GM04503 (cell line): ENCODE measurements at places on chromosomes 7 and 10.
A peak's percentile ranks its signal among the peaks of the same experiment; 100 is the strongest.

DNA sequence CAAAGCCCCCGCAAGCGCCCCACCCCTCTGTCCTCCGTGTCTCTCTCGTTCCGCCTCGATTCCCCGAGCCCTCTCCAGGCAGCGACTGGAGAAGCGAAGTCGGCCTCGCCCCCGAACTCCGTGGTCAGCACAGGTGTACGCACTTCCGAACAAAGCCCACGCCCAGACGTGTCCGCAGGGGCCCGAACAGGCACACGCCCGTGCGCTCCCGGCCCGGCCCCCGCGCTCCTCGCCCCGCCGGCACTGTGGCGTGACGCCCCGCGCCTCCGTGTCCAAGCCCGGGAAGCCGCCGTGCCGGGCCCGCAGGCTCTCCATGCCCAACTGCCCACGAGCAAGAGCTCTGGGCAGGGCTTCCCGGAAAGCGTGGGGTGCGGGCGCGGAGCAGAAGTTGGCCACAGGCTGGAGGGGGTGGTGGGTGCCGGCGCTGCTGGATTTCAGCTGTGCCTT is 662 bp downstream of the NRCAM start:
- no peak for DNase-seq

DNA sequence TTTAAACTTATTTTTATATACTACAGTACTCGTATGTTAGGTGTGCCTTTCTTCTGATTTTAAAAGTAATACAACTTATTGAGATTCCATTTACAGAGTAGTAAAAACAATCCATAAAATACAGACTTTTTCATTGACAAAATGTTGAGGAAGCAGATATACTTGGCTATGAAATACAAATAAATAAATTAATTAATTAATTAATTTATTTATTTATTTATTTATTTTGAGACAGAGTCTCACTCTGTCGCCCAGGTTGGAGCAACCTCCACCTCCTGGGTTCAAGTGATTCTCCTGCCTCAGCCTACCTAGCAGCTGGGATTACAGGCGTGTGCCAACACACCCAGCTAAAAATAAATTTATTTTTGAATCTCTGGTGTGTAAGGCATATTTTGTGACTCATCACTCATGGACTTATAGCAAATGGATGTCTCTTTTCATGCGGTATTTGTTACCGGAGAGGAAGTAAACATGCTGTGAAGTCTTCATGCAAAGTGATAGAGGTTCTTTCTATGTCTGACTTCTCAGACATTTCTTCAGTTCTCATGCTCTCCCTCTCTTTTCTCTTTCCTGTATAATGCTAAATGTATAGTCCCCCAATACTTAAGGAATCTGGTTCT is 20.2 kb upstream of the SRPK2 start:
- DNase-seq, result no peak

DNA sequence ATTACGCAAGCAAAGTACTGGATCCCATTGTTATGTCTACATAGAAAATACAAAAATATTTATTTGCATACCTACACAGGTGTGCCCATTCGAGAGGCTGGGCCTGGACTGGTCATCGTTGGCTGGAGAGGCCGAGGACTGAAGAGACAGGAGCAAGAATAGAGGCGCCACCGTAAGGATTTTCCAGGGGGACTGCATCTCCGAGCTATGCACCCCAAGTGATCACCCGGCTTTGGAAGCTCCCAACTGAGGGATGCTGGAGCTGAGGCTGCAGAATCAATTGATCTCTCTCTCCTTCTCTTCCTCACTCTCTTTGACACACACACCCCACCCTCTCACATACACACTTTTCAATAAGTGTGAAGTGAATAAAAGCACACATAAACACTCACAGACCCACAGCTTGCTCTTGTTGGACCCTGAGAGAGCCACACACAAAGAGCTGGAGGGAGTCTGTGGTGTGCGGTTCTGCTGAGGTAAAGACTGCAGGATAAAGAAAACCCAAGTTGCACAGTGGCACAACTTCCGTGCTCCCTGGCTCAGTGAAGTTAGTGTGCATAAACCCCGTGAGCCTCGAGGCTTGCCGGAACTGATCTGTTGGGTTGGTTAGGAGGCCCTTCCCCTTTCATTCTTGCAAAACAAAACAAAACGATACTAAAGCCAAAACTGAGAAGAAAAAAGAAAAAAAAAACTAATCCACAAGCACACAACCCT is at the start of gene AOAH:
Gene AOAH, minus strand, starts transcription at position 544 of the 714 bp plus-strand sequence. Its CDS starts 346 bp downstream, at position 198.
- DNase-seq, result no peak

GRCh38 chr7:33973231-33974015 is 68.1 kb downstream of the BMPER start:
- no peak for DNase-seq

- no peak for DNase-seq
These were observed 3.1 kb upstream of the TMEM26 start for GRCh38 chr10:61456095-61456789.

DNA sequence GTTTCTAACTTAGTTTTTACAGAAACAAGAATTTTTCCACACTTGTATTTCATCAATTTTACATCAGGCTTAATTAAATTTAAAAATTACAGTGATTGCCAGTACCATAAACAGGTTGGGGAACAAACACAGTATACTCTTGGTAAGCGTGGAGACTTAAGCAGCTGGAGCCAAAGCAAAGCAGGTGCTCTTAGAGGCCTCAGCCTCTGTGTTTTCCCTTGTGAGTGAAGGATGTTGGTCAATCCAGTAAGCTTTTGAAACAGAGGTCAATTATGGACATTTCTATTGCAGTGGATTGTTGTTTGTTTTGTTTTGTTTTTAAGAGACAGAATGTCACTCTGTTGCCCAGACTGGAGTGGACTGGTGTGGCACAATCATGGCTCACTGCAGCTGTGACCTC is 100.6 kb upstream of the CELF2 start:
- no peak for DNase-seq

GRCh38 chr7:130982160-130982638 is 248.2 kb upstream of the KLF14 start:
- DNase-seq, result no peak

DNA sequence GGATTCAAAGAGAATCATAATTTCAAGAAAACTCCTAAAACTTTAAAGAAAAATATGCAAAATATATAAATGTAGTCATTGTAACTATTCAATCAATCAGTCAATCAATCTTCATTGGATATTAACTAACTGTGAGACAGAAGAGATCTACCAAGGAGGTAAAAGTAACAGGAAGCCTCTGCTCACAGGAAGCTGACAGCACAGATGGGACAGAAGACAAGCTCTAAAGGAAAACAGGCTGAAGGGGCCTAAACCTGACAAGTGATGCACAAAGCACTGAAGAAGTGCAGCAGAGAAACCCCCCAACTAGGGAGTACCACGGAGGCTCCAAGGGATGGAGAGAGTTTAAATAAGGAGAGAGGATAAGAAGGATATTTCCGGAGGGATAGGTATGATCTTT is 173.0 kb downstream of the SKAP2 start:
- DNase-seq, result no peak

GRCh38 chr7:25885057-25885576 is 266.9 kb upstream of the NFE2L3 start:
- DNase-seq, result no peak

DNA sequence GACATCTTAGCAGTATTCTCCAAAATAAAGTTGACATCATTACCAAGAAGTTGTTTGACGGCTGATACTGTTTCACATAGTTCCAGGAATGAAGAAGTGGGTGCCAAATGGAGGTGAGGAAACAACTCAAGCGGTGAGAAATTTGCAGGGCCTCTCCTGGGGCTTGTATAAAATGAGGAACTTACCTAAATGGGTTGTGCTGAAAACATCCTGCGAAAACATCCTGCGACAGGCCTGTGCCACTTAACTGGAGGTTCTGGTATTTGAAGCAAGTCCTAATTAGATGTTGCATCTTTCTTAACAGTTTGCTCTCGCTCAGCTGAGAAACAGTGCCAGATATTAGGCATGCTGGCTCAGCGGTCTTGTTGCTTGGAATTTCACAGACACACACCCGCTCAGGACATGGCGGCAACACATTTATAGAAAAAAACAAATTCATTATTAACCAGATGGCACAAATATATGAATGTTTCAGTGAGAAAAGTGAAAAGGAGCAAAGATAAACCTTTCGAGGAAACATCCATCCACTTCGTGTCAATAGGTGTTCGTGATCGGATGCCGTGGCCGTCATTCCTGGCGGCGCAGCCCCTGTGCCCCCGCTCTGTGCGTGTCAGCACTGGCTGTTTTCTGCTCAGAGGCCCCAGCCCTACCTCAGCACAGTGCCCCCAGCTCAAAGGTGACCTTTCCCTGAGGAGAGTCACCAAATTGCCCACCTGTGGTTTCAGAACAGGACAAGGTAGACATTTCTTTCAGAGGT is 48.1 kb downstream of the CDC123 start:
- no peak for DNase-seq

DNA sequence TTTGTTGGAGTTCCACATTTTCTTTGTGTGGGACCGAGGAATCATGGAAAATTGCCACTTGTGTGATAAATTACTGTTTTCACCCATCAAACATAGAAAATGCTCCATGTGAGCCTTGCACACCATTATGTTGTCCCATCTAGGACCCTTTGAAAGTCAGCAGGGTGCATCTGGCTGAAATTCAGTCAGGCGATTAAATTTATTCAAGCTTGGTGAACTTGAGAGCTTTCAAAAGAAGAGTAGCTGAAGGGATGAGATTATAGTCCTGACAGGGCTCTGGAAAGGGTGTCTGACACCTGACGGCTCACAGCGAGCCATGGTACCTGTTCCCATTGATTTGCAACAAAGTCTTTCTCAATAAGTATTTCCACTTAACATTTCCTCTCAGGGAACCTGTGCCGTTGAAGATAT is 399.7 kb upstream of the ETV1 start:
- DNase-seq, result no peak

DNA sequence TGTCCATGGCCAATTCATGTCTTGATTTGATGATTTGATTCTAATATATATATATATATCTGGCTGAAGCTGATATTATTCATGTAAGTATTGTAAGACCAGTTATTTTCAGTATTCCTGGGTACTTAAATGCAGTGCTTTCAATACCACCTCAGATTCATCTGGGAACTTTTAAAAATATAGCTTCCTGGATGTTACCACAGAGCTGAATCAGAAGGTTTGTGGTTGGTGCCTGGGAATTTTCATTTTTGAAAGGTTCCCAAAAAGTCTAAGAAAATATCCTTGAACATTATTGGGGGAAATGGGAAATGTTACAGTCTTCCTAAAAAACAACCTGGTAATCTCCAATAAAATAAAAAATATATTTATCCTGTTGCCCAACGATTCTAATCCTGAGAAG is 10.7 kb upstream of the PPP3CB start:
- peak; percentile 30 for DNase-seq

DNA sequence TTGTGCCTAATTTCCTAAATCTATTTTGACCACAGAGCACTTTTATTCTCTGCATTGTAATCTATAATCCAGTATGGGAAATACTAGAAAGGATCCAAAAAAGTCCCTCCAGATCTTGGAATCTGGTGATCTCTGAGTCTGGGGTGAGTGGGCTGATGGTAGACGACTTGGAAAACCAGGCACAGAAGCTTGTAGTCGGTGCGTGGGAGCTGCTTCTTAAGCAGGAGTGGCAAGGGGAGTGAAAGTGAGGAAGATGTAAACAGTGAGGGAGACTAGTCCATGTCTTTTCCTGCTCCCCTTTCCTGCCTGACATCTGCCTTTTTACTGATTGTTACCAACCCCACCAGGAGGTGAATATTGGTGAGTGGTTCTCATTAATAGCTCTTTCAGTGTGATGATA is 6.8 kb downstream of the AUTS2 start:
- DNase-seq, result no peak

- DNase-seq, result no peak
These were observed 89.7 kb downstream of the AMPH start for GRCh38 chr7:38541440-38541839.

GRCh38 chr10:58963101-58963534 is 213.3 kb upstream of the PHYHIPL start:
- DNase-seq, result no peak

DNA sequence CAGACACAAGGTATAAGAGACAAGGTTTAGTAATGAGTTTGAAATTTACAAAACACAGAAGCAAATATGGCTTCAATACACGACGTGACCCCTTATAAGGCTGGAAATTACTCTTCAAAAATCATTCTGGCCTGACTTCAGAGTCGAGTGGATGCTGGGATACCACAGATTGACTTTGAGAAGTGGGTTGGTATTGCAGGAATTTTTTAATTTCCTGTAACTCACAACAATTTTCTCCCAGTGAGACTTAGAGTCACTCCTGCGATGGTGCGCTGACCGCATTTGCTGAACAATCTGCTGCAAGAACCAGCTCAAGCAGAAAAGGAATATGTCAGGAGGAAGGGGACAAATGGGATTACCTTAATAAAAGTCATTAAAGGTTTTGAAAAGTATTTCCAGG is 132.1 kb downstream of the EMX2 start:
- DNase-seq, result no peak

DNA sequence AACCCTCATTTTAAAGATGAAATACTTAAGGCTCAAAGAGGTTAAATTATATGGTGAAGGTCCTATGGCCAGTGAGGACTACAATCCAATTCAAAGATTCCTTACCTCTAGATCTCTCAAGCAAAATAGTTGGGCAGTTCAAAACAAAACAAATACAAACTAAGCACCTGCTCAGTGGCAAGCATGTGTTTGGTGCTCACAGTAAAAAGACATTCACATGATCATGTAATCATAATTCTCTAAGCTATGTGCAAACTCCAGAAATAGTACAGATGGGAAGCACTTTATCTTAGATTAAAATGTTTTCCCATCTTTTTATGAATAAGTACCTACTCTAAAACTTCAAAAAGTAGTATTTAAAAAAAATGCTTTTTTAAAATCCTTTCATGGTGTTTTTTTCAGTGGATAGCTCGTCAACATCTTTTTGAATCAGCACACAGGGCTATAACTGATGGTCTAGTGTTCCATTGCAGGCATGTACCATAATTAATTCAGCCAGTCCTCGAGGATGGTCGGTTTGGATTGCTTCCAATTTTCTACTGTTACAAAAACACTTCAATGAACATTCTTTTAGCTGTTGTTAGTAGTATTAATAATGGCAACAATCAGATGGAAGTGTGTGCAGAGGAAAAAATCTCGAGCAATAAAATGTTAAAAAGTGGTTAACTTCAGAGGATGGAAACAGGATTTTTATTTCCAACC is 58.4 kb downstream of the CHCHD3 start:
- DNase-seq, result no peak

DNA sequence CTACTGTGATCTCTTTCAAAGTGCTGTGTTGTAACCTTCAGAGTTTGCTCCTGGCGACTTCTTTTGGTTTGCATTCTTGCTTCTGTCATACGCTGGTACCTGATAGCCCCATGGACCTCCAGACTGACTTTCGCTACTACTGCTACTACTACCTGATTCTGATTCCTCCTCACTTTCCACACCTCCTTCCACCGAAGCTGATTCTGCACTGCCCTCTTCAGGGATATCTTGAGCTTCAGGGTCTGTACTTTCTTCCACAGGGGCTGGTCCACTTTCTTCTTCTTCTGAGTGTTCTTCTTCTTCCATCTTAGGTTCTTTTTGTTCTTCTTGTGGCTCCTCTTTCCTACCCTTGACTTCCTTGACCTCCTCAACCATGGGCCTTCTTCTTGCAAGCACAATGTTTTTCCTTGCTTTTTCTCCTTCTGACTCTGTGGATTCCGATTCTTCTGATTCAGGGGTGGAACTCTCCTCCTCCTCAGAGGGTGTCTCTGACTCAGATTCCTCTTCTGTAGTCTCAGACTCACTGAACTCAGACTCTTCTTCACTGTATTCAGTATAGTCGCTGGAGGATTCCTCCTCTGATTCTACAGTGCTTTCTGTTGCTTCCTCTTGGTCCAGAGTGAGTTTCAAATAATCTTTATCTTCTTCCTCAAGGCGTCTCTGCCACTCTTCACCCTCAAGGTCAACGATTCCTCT is 992.2 kb downstream of the PCDH15 start:
- no peak for DNase-seq
